ENCODE measurements at places on chromosomes 16 and 17.

DNA sequence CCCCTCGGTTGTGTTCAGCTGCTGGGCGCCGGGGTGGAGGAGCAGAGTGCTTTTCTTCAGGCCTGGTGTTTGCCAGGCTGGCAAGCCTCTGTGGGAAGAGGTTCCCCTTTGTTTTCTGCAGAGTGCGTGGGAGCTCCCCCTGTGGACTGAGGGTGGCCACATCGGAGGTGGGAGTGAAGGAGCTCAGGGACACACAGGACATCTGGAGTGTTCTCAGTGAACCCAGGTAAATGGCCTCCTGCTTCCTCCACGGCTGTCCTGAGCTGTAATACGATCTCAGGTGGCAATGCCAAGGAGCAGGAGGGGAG lies 39.2 kb upstream of the IRF8 start:
- DNase-seq: no peak

GRCh38 chr17:16465861-16466338 lies 26.1 kb downstream of the LRRC75A start:
- no peak for DNase-seq

GRCh38 chr16:22670044-22670536 lies 143.9 kb upstream of the HS3ST2 start:
- DNase-seq: no peak

DNA sequence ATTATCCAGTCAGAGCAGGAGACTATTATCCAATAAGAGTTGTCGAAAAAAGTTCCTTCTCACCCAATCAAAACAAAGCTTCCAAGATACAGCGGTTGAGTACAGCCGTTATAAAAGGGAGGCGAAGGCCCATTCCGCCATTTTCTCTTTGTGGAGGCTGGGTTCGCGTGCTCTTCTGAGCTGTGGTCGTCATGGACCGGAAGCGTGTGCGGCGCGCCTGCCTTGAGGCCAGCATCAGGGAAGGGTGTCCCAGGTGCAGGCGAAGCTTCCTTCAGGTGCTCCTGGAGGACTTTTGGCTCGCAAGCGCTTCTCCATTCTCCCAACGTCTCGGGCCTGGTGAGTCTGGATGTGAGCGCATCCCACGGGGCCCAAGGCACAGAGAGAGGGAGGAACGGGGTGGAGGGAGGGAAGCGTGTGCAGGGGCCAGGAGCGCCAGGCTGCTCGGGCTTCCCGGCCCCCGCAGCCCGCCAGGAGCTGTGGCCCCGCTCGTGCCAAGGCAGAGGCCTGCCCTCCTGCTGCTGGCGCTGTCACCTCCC lies 99.2 kb downstream of the GOSR1 start:
- no peak for DNase-seq

DNA sequence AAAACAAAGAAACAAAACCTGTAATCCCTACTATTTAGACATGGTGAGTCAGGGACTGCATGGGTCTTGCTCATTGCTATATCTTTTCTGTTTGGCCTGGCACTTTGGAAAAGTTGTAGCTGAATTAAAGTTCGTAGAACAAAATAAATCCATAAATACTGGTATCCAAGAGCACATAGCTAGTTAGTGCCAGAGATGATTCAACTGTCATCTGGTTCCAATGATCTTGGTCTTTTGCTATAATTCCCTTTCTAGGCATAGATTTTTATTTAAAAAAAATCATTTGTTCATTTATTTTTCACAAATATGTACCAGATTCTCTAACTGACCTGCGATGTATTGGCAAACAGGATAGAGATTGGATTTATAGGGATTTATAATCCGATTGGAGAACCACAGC lies 1436.1 kb upstream of the GOT2 start:
- no peak for DNase-seq
